ENCODE measurements at places on chromosomes 4 and X.

- no peak for DNase-seq
These were observed 4.8 kb upstream of the MPP1 start for GRCh38 chrX:154809939-154810665.

DNA sequence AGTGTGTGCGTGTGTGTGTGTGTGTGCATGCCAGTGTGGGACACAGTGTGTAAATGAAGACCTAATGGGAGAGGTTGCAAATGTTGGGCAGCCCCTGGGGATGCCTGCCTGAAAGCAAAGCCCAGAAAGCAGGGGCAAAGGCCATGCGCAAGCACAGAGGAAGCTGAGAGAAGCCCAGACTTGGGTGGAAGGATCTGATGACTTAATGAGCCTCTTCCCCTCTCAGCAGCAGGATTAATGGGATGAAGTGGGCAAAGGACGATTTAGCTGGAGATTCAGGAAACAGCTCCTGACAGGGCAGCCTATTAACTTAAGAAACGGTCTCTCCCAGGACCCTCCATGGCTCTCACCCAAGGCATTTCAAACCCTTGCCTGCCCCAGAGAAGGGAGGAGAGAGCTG, 107.3 kb downstream of the EFNB1 start:
- no peak for DNase-seq

DNA sequence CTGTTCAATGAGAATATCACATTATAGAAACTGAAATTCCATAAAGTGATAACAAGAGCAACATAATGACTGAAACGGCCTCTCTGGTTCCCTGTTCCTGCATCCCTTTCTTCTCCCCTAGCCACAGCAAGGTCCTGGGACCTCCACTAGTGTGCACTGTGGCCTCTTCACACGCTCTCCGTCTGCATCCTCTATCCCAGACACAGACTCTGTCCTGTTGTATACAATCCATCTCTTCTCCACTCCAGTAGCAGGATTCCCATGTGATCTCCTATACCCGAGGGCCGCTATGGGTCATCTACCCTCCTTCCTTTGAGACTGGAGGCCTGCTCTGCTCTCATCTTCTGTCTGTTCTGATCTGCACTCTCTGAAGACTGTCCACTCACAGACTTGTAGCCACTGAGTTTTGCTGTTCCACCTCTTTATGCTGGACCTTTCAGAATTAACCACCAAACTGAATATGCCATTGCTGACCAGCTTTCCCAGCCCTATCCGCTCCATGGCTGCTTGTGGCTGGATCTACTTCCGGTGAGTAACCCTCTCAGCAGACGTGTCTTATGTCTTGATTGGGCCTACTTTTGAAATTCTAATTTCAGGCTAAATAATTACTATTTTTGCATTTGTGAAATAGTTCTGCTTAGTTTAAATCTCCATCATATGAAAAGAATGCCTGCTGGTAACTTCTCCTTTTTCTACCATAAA, 105.1 kb upstream of the NAP1L5 start:
- no peak for DNase-seq

DNA sequence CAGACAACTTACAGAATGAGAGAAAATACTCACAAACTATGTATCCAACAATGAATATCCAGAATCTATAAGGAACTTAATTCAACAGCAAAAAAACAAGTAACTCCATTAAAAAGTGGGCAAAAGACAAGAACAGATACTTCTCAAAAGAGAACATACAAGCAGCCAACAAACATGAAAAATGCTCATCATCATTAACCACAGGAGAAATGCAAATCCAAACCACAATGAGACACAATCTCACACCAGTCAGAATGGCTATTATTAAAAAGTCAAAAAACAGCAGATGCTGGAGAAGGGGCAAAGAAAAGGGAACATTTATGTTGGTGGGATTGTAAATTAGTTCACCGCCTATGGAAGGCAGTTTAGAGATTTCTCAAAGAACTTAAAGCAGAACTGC, 150.3 kb downstream of the FGF16 start:
- DNase-seq: no peak
